ENCODE measurements at places on chromosomes 5 and 9.
A peak's percentile ranks its signal among the peaks of the same experiment; 100 is the strongest.

- no peak for DNase-seq
Observed at GRCh38 chr5:168313596-168314204, 22.3 kb downstream of the WWC1 start.

GRCh38 chr9:99368341-99369326 is 146.6 kb downstream of the SEC61B start:
- peak; percentile 55 for DNase-seq

GRCh38 chr5:161446655-161447054 is 99.9 kb downstream of the GABRB2 start:
- DNase-seq = no peak

GRCh38 chr9:76153902-76154629 is 240.2 kb downstream of the RFK start:
- no peak for DNase-seq

DNA sequence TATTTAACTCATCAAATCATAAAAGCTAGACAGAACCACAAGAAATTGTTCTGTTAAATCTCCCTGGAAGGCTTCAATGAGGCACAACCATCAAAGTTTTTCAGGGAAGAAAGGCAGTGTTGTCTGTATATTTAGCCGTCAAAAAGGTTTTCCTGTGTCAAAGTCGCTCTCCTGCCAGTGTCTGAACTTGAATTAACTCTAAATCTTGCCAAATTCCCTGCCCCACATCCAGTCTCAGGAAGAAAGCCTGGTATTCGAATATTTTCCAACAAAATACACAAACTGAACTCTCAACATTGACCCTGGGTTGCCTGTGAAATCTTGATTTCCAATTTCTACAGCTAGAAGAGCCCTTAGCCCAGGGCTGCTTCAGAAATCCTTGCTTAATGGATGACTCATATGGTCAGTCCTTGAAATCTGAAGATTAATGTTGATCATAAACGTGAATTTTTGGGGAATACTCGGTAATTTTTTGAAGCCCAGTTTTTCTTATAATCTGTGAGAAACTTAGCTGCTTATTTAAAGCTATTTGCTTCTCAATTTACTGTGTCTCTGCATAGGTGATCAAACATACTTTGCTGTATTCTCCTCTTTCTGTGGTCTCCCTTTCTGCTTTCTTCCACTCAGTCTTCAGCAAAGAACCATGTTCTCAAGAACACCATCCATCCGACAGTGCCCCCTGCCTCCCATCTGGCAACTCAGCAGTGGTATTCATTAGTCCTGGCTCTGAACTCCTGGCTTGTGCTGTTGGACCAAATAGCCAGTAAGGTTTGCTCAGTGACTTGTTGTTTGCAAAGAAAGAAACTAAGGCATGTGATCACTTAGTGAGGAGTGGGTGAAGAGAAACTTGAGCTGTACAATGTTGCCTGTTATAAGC is 58.9 kb downstream of the NREP start:
- DNase-seq = peak; percentile 39

- no peak for DNase-seq
Observed at GRCh38 chr9:130867556-130867955, 29.1 kb downstream of the QRFP start.

DNA sequence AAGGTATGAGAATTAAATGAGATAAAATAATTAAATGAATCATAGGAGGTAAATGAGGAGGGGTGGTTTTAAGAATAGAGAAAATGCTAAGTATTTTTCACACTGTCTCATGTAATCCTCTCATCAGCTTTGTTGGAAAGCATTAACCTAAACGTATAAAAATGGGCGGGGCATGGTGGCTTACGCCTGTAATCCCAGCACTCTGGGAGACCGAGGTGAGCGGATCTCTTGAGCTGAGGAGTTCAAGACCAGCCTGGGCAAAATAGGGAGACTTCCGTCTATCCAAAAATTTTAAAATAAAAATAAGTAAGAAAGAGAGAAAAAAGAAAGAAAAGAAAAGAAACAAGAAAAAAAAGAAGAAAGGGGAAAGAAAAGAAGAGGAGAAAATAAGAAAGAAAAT is 1.9 kb upstream of the RFK start:
- no peak for DNase-seq

- DNase-seq = peak; percentile 32
Observed at GRCh38 chr5:109690242-109690974, 681 bp downstream of the MAN2A1 start.

GRCh38 chr9:77744841-77745430 is 96.8 kb upstream of the GNA14 start:
- no peak for DNase-seq
